Stimulated activated effector memory CD8-positive, alpha-beta T cell treated with anti-CD3 and anti-CD28 coated beads, Interleukin-12 subunit alpha, Interleukin-12 subunit beta, amount 100 ng/mL, for 72 hours (primary cell): ENCODE measurements at places on chromosomes 3 and 15.

DNA sequence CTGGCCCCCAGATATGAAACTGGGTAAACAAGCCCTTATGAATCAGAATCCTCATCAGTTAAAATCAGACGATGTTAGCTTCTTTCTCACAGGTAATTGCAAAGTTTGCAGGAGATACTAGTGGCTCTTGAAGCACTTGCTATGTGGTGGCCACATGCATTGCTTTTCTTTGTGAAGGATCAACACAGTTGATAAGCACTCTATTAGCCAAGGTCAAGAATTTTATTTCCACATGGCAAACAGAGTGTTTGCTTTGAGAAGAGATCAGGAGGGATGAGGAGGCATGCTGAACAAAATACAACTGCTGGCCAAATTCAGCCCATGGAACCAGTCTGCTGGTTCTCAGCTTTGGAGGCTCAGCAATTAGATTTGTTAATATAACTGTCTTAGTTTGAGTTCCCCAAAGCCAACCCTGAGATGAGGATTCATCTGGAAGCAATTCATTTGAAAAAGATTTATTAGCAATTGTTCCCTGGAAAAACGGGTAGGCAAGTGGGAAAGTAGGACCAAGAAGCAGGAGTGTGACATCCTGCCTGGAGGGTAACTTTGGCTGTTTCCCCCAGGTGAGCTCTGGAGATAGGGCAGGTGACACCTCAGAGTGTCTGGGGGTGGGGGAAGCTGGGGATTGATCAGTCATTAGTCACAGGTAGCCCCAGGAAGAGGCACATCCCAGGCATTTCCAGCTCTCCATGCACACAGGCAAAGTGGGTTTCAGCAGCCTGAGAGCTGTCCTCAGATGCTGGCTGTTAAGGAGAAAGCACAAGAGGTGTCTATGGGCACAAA, 180.3 kb downstream of the ABHD5 start:
- no peak for DNase-seq

DNA sequence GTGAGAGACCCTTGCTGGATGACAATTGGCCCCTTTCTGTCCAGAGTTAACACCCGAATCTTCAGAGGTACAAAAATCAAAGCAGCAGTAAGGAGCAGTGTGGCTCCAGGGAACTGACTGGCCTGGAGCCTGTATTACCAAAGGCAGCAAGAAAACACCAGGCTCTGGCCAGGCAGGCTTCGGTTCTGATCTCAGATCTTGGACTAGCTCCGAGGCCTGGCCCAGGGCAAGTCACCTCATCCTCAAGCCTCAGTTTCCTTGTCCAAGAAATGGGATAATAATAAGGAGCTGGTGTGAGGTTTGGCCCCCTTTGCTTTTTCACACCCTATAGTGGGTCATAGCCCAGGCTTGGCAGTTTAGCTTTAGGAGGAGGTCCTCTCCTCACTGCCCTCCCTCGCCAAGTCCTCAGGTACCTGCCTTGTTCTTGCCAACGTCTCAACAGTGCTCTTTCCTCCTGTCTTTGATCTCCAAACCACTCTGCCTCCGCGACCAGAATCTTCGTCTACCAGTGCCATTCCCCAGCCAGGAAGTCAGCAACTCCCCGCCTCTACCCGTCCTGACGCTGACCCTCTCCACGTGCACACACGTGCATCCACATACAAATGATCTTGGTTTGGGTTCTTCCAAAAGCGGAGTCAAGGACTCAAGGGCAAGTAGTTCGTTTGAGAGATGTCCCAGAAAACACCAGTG, 82.6 kb upstream of the TLE3 start:
- no peak for DNase-seq

DNA sequence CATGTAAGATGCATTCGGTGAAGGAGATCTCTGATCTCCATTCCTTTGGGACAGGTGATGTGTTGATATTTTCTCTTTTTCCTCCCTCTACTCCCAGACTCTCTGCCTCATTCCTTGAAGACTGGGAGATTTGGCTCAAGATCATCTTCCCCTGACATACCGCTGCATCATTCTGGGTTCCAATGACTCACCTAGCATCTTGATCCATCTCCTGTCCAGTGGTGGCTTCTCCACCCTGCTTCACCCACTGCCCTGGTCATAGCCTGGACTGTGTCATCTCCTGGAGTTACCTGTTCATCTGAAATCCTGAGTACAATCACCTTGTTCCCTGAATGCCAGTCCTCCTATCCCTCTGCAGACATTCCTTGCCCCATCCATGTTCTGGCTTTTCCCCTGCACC, 57.4 kb upstream of the TRAK1 start:
- DNase-seq: no peak

DNA sequence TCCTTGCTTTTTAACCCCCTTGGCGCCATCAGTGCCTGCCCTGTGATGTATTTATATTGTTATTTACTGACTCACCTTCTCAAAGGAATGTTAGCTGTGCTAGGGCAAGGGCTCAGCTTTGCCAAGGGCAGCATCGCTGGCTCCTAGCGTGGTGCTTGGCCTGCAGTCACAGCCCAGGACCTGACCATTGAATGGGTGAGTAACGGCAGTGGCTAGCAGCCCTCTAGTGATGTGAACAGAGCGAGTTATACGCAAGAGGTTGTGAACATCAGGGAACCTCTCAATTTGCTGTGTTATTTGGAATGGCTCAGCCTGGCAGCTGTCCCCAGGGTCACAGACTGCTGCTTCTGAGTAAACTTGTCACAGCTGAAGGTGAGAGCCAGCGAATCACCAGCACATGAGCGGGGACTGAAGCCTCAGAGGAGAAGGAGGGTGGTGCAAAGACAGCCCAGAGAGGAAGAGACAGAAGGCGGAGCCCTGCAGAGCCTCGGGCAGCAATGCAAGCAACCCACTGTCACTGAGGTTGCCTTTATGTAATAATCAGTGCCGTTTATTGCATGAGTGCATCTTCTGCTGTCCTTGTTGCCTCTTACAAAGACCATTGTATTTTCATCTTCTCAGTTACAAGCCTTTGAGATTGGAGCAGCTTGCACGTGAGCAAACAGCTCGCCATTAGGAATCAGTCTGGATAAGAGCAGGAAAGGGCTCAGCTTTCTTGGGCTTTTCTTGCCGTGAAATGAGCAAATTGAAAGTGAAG, 158.3 kb downstream of the SLCO3A1 start:
- DNase-seq: no peak

DNA sequence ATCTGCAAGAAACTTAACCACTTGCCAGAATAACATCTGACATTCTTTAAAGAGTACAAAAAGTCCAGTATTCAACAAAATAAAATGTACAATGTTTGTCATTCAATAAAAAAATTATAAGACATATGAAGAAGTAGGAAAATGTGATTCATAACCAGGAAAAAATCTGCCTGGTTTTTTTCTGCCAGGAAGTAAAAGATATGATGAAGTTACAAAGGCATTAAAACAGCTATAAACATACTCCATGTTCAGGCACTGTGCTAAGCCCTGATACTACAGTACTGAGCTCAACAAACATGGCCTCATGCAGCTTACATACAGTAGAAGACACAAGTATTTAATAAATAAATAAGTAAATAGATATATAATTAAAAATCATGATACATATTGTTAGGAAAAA, 178.4 kb upstream of the STT3B start:
- no peak for DNase-seq

DNA sequence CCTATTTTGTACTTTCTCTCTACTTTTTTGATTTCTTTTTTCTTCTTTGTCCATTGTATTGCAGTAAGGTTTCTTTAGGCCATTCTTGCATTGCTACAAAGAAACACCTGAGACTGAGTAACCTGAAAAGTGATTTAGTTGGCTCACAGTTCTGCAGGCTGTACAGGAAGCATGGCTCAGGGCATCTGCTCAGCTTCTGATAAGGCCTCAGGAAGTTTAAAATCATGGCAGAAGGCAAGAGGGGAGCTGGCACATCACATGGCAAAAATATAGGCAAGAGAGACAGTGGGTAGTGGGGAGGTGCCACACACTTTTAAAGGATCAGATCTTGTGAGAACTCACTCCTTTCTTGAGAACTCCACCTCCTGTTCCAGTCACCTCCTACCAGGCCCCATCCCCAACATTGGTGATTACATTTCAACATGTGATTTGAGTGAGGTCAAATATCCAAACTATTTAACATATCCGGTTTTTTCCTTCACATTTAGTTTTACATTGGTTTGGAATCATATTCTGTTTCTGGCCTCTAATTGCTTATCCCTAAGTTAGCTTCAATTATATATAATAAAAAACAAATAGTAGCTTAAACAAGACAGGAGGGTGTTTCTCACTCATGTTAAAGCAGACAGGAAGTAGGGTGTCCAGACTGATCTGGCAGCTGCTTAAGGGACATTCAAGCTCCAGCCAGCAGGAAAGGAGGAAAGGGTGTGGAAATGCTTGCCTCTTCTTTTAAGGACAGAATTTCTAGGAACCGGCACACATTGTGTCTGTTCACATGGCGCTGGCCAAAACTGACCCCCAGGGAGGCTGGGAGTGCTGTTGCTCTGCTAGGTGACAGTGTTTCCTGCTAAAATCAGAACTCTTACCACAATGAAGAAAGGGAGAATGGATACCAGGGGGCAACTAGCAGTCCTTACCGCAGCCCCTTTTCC, 28.8 kb upstream of the SKOR1 start:
- DNase-seq: no peak

- DNase-seq: no peak
These were observed 57.7 kb upstream of the CTSH start for GRCh38 chr15:79002581-79002980.

DNA sequence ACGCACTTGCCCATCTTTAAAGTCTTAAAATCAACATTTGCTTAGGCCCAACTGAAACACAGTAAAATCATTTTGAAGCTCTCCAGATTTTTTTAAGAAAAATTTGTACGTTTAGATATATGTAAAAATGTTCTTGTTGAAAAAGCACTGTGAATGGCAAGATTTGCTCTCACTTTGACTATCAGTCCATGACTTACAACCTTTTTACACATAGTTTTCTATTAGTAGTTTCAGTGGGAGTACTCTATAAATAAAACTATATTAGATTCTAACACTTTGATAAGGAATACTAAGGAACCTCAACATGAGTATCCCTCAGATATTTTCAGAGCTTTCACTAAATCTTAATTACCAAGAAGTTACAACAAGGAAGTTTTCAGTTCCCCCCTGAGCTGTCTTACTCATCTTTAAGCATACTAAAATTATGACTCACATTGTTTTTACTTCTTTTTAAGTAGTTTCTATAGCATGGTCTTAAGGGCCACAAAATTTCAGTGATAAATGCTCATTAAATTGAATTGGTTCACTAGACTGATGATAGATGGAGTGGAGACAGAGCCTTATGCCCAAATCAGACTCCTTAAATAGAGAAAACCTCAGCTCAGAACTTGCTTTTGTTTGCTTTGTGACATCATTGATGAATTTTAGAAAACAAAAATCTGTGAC, 31.6 kb upstream of the RAP2B start:
- no peak for DNase-seq

DNA sequence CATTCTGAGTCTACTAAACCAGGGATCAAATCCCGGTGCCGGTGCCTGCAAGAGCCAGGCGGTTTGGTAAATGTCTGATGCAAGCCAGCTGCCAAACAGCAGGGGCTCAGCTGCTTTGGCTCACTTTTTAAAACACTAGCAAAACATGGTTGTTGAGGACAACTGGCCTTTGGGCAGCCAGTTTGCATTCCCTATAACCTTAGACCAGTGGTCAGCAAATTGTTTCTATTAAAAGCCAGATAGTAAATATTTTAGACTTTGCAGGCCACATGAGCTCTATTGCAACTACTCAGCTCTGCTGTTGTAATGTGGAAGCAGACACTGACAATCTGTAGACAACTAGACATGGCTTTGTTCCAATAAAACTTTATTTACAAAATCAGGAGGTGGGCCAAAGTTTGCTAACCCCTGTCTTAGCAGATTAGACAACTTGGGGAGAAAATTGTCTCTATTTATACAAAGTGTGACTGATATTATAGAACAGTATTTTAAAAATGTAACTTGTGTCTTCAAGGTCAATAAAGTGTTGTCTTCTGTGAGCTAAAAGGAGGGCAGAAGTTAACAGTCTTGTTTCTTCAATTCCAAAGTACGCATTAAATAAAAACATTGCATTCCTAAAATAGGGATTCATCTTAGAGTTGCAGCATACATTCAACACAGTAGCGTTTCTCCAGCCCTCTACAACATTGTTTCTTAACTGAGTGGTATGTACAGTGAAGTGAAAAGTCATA, 67.6 kb downstream of the SSUH2 start:
- no peak for DNase-seq

DNA sequence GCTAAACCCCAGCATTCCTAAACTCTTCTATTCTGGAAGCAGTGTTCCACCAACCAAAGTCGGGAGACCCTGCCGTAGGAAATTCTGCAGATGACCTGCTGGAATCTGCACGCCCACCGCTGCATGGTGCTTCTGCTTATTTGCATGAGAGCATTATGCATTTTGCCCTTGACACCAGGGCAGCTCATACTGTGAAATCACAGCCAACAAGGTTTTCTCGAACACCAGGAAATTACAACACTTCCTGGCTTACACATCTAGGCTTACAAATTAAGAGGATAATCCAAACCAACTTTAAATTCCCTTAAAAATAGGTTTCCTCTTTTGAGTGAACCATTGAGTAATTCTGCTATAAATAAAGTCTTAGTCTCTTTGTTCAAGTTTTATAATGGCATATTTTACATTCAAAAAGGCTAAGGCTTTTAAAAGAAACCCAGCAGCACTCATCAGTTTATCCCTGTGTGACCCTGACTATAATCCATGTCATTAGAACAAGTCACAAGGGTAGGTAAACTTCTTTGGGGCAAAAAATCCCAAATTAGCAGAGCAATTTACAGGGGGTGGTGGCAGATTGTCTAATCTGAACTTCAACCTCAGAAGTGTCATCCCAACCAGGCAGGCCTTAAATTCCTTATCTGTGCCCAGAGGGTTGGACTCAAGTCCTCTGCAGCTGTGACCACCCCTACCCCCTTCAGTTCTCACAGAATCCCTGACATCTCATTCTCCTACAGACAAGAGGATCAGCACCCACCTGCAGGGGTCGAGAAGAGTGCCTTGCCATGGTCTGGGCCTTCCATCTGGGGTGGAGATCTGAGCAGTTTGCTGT, 33.5 kb upstream of the RBP1 start:
- DNase-seq: no peak

GRCh38 chr15:39286706-39287105, 294.2 kb upstream of the THBS1 start:
- DNase-seq: no peak

DNA sequence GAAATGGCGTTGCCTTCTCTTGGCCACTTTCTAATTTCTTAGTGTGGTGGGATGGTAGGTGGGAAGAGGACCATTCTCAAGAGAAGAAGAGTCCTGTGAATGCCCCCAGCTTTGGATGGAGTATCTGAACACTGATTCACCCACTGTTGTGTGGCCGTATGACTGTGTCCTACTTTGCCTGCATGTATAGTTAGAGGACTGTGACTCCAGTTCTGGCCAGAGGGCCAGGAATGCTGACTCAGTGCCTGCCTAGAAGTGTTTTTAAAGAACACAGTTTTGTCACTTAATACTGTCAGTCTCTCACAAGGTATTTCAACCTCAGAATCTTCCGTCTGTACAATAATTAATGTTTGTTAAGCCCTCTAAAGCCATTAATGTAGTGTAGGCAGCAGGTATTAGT, 2.1 kb downstream of the SEC61A1 start:
- no peak for DNase-seq
